ENCODE measurements at places on chromosomes 11 and 22.

DNA sequence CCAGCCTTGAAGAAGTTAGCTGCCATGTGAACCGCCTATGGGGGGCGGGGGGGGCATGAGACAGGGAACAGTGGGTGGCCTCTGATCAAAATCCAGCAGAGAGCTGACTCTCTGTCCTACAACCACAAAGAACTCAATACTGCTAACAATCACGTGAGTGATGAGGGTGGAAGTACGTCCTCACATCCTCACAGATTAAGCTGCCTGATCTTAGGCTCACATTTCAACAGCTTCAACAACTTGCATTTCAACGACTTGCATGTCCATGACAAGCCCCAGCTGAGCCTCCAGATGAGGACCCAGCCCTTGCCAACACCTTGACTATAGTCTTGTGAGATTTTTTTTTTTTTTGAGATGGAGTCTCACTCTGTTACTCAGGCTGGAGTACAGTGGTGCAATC is 51.6 kb downstream of the CLMP start:
- peaks cover 4% of the 10 kb centered on the region for H3K27me3 ChIP-seq
- no peak overlapping the region for H3K27ac ChIP-seq
- H3K4me3 ChIP-seq = no peak overlapping the region
- no peak for DNase-seq
- H3K4me1 ChIP-seq = no peaks in the 10 kb centered on the region
- no peaks in the 10 kb centered on the region for H3K36me3 ChIP-seq

DNA sequence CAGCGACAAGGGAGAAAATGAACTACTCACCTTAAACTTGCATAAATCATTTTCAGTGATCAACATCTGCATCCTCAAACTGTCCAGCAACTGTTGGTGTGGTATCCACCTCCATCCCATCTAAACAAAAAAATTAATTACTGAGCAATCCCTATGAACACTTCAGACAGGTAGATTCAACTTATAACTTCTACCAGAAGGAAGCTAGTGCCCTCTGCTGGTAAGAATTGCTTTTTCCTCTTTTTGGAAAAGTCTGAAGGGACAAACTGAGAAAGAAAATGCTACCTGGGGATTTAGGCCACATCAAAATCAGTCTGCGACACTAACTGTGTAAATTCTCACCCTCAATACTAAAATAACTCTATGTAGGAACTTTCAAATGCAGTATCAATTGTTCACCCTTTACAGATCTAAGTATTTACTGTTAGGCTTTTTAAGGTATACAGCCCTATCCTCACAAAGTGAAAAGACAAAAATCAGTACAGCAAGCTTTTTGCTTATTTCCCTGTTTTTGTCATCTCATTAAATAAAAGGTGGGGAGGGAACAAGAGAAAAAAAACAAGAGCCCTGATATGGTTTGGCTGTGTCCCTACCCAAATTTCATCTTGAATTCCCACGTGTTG is 17.9 kb downstream of the CLNS1A start:
- H3K27me3 ChIP-seq = no peaks in the 10 kb centered on the region
- H3K27ac ChIP-seq = no peak overlapping the region
- H3K4me1 ChIP-seq = no peaks in the 10 kb centered on the region

- H3K4me1 ChIP-seq = peaks cover 9% of the 10 kb centered on the region
- H3K27ac ChIP-seq = no peak overlapping the region
- H3K4me3 ChIP-seq = peak overlapping the region; percentile 22
- H3K36me3 ChIP-seq = peaks cover 6% of the 10 kb centered on the region
- peaks cover 40% of the 10 kb centered on the region for H3K27me3 ChIP-seq
Measured at GRCh38 chr11:36564376-36565030, 3.3 kb upstream of the RAG1 start.

- no peaks in the 10 kb centered on the region for H3K4me1 ChIP-seq
- peak; percentile 86 for DNase-seq
- no peak overlapping the region for H3K4me3 ChIP-seq
- peaks cover 10% of the 10 kb centered on the region for H3K27me3 ChIP-seq
- H3K36me3 ChIP-seq = no peaks in the 10 kb centered on the region
- H3K27ac ChIP-seq = no peak overlapping the region
Measured at GRCh38 chr22:36757668-36758211, 18.2 kb downstream of the IFT27 start.

- H3K4me1 ChIP-seq = peaks cover 26% of the 10 kb centered on the region
- H3K27ac ChIP-seq = no peak overlapping the region
- no peak overlapping the region for H3K4me3 ChIP-seq
Measured at GRCh38 chr11:59804061-59804460, 6.5 kb downstream of the MRPL16 start.

- no peaks in the 10 kb centered on the region for H3K36me3 ChIP-seq
- H3K27ac ChIP-seq = no peak overlapping the region
- no peaks in the 10 kb centered on the region for H3K4me1 ChIP-seq
- H3K27me3 ChIP-seq = peaks cover 41% of the 10 kb centered on the region
Measured at GRCh38 chr11:12794576-12795230, 120.5 kb downstream of the TEAD1 start.

DNA sequence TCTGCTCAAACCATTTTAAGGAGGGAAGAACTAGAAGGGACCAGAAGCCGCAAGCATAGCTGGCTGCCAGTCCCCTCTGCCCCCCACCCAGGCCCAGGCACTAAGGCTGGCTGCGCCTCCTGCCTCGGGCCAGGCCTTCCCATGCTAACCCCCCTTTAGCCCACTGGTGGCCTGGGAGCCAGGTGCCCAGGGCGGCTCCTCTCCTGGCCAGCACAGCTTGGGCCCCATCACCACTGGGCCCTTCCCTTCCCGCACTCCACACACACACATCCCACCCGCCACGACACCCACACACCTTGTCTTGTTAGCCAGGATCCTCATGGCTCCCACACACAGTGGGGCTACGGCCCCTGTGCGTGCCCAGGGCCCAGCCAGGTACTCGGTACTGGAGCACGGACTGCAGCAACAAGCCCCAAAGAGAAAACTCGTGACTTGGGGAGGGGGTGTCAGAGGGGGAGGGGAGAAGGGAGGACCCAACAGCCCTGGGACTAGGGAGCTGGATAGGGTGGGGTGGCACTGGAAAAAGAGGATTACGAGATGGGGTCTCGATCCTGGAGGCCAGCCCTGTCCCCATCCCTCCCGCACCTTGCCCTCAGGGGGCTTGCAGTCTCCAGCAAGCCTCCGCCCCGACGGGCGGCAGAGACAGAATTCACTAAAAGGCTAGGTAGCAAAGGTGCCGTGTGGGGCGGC is 16.0 kb downstream of the BCL9L start:
- no peak overlapping the region for H3K27ac ChIP-seq
- H3K27me3 ChIP-seq = no peaks in the 10 kb centered on the region
- no peak overlapping the region for H3K4me3 ChIP-seq

- no peak overlapping the region for H3K27ac ChIP-seq
- peaks cover 45% of the 10 kb centered on the region for H3K4me1 ChIP-seq
- DNase-seq = no peak
- peaks cover 12% of the 10 kb centered on the region for H3K36me3 ChIP-seq
Measured at GRCh38 chr11:75823415-75823814, 8.4 kb downstream of the UVRAG start.

- H3K4me1 ChIP-seq = peaks cover 16% of the 10 kb centered on the region
- no peak for DNase-seq
- no peak overlapping the region for H3K27ac ChIP-seq
- H3K27me3 ChIP-seq = peaks cover 15% of the 10 kb centered on the region
- H3K4me3 ChIP-seq = no peak overlapping the region
- no peaks in the 10 kb centered on the region for H3K36me3 ChIP-seq
Measured at GRCh38 chr11:10604798-10605197, 36.3 kb upstream of the LYVE1 start.

DNA sequence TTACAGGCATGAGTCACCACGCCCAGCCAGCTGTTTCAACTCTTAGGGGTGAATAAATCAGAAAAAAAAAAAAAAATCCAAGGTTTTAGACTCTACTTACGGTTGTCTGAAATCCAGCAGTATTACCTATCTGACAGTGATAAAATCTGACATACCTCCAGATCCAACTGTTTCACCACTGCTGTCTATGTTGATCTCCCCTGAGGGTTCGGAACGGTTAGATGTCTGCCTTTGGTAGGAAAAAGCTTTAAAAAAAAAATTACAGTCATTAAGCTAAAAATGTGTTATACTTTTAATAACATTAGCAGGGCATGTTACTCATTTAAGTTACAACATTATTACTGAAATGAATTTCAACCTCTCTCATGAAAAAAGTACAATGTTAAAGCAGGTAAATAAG is 21.1 kb downstream of the NCAPD3 start:
- H3K4me3 ChIP-seq = no peak overlapping the region
- H3K27me3 ChIP-seq = no peaks in the 10 kb centered on the region
- H3K4me1 ChIP-seq = no peaks in the 10 kb centered on the region
- peaks cover 72% of the 10 kb centered on the region for H3K36me3 ChIP-seq
- DNase-seq = no peak

DNA sequence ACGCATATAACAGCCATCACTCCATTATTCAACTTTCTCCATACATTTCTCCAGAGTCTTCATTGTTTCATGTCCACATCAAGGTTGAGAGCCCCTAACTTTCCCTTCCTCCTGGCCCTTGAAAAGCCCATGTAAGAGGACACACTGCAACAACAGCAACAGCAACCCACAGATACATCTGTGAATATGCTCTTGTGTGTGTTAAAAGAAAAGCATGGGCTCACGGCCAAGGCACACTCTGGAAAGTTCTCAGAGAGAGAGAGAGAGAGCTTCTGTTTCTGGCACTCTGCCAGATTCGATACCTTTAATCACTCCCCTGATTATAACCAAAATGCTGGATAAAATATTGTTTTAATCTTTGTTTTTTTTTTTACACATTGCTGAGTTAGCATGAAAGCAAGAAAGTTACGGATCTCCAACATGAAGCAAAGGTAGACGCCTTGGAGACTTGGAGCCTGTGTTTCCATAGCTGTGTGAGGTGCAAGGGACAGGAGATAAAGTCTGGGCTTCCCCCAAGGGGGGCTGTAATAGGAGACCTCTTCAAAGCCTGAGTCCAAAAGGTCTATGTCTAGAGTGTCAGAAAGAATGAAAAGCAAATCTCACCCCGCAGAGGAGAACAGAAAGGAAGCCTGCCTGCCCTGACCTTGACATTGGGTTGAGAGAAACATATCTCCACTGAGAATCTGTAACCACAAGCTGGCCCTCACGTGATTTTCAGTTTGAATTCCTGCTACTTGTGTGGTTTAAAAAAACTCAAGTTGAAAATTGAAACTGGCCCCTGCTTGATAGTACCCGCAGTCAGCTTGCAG is 33.7 kb upstream of the MPPED1 start:
- H3K4me1 ChIP-seq = peaks cover 63% of the 10 kb centered on the region
- peak overlapping the region; percentile 49 for H3K4me3 ChIP-seq
- peaks cover 25% of the 10 kb centered on the region for H3K36me3 ChIP-seq
- peaks cover 75% of the 10 kb centered on the region for H3K27me3 ChIP-seq
- H3K27ac ChIP-seq = peak overlapping the region; percentile 86

- H3K4me1 ChIP-seq = peaks cover 45% of the 10 kb centered on the region
- no peak overlapping the region for H3K27ac ChIP-seq
- H3K36me3 ChIP-seq = no peaks in the 10 kb centered on the region
- peak overlapping the region; percentile 49 for H3K4me3 ChIP-seq
- DNase-seq = no peak
- no peaks in the 10 kb centered on the region for H3K27me3 ChIP-seq
Measured at GRCh38 chr22:36419912-36420882, 32.4 kb upstream of the MYH9 start.

- H3K27ac ChIP-seq = no peak overlapping the region
- H3K36me3 ChIP-seq = no peaks in the 10 kb centered on the region
- peaks cover 3% of the 10 kb centered on the region for H3K4me1 ChIP-seq
- H3K4me3 ChIP-seq = no peak overlapping the region
- peaks cover 25% of the 10 kb centered on the region for H3K27me3 ChIP-seq
- peak; percentile 64 for DNase-seq
Measured at GRCh38 chr11:114036147-114036811, 23.2 kb upstream of the ZBTB16 start.

- H3K4me1 ChIP-seq = peaks cover 27% of the 10 kb centered on the region
- H3K4me3 ChIP-seq = peak overlapping the region; percentile 19
- H3K27me3 ChIP-seq = no peaks in the 10 kb centered on the region
- DNase-seq = peak; percentile 51
Measured at GRCh38 chr11:11149671-11150459, 203.2 kb downstream of the CSNK2A3 start.

DNA sequence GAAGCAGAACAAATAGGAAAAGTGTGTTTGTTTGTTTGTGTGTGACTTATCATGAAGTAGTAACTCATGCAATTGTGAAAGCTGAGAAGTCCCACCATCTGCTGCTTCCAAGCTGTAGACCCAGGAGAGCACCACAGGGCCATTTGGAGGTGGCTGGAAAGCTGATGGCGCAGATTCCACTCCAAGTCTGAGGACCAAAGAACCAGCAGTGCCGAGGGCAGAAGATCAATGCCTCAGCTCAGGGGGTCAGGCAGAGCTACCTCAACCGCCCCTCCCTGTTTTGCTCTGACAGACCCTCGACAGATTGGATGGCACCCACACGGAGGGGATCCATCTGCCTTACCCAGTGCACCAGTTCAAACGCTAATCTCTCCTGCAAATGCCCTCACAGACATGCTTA is 896.2 kb downstream of the BRD1 start:
- peak; percentile 22 for DNase-seq
- H3K4me1 ChIP-seq = no peaks in the 10 kb centered on the region
- no peaks in the 10 kb centered on the region for H3K27me3 ChIP-seq

GRCh38 chr22:50490531-50491308 is 4.1 kb downstream of the MIOX start:
- no peak overlapping the region for H3K4me3 ChIP-seq
- no peak overlapping the region for H3K27ac ChIP-seq
- H3K36me3 ChIP-seq = no peaks in the 10 kb centered on the region

- H3K27ac ChIP-seq = no peak overlapping the region
- H3K27me3 ChIP-seq = no peaks in the 10 kb centered on the region
- DNase-seq = no peak
- H3K4me1 ChIP-seq = peaks cover 4% of the 10 kb centered on the region
Measured at GRCh38 chr11:63805844-63806415, 7.3 kb upstream of the SPINDOC start.

- no peaks in the 10 kb centered on the region for H3K36me3 ChIP-seq
- H3K27ac ChIP-seq = no peak overlapping the region
Measured at GRCh38 chr11:120001178-120002090, 136.5 kb downstream of the TRIM29 start.
